ENCODE measurements at places on chromosomes 7 and 10.

- no peak for DNase-seq
Observed at GRCh38 chr10:5125315-5126044, 31.3 kb downstream of the AKR1C3 start.

- DNase-seq: no peak
Observed at GRCh38 chr7:158530800-158531609, 56.6 kb downstream of the PTPRN2 start.

DNA sequence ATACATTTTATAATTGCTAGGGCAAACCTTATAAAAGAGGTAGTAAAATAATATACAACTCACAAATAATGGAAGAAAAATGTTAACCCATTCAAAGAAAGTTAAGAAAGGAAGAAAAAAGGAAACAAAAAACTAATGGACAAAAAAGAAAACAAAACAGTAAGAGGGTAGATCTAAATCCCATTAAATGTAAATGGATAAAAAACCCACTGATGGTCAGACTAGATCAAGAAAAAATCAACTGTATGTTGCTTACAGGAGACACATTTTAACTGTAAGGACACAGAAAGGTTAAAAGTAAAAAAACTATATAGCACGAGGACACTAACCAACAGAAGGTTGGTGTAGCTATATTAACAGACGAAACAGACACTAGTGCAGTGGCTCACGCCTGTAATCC is 18.0 kb downstream of the FOXL3 start:
- no peak for DNase-seq

- no peak for DNase-seq
Observed at GRCh38 chr7:73470208-73470607, 36.6 kb downstream of the FZD9 start.

DNA sequence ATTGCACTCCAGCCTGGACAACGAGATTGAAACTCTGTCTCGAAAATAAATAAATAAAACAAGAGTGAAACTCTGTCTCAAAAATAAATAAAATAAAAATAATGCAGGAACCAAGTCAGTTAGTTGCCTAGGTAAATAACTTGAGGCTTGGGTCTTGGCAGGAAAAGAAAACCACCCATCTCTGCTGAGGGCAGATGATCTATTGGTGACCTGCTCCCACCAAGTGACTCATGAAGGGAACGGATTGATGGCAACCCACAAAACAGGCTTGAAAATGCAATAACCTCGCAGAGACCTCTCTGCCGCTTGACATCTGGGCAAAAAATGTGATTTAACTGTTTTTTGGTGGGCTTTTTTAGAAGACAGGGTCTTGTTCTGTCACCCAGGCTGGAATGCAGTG is 86.6 kb downstream of the CALN1 start:
- no peak for DNase-seq

GRCh38 chr7:3272691-3273141 is 28.3 kb upstream of the SDK1 start:
- no peak for DNase-seq

DNA sequence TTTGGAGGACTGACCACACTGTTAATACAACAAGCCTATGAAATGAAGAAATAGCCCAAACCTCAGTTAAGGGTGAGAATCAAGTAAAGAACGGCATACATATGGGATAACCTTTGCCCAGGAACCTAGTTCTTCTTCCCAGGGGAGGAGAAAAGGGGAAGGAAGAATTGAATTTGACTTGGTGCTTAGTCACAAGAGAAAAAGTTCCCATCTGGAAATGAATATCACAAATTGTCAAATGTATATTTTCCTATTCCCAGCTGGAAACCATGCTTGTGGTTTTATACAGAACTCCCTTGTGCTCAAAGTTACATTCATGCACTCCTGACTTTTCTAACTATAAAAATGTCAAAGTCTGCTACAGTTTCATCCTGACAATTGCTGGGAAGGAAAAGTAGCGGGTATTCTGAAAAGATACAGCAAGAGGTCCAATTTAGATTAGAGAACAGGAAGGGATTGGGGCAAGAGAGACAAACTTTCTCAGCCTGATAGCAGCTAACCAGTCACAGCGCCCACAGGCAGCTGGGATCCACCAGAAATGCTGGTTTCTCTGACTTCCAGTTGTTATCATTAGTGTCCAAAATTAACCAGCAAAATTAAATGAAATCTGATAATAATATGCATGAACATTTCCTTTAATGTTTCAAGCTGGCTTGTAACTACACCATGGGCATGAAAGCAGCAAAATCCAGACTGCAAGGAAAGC is 18.6 kb upstream of the GSAP start:
- DNase-seq: no peak

DNA sequence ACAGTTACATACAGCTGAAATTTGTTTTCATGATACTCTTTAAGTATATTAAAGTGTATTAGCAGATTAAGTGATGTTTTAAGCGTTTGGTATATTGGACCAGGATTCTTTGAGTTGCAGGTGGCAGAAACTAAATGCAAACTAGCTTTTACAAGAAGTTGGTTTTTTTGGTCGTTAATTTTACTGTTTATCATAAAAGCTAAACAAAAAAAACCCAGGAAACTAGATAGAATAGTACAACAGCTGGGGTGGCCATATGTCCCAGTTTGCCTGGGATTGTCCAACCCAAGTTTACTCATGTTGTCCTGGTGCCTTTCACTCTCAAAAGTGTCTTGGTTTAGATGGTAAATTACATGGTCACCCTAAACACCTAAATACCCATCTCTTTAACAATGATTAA is 108.7 kb downstream of the PHTF2 start:
- DNase-seq: no peak

GRCh38 chr7:86776136-86776535 is 132.4 kb downstream of the GRM3 start:
- no peak for DNase-seq

DNA sequence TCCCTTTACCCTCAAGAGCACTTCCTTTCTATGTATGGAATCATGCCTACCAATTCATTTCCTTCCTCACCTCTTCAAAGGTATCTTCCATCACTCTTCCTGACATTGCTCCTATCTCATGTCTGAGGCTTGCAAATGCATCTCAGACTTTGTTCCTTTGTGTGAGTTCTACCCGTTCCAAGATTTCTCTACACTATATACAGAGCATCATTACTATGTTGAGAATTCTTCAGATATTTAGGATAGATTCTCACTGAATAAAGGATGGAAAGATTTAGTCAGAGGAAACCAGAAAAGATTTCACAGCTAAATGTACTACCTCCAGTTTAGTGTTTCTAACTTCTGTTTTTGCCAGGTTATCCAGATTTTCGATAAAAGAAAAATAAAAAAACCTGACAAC is 462.7 kb downstream of the PHTF2 start:
- no peak for DNase-seq

- no peak for DNase-seq
Observed at GRCh38 chr10:78415111-78415510, 381.4 kb downstream of the RPS24 start.

DNA sequence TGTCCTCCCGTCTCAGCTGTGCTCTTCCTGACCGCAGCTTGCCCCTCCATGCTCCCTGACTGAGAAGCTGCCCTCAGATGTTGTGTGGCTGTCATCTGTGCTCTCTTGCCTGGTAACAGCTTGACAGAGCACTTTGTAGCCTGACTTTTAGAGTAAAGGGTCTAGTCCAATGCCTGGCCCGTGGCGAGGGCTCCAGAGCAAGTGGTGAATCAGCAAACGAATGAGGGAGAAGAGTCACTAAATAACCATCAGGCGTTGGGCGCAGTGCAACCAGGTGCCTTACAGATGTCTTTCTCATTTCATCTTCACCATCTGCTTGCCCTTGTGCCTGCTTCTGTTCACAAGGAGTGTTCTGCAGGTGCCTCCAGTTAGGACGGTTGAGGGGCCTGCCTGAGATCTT is 45.6 kb downstream of the MKI67 start:
- no peak for DNase-seq

GRCh38 chr7:22934473-22935065 is 79.4 kb downstream of the HYCC1 start:
- no peak for DNase-seq

DNA sequence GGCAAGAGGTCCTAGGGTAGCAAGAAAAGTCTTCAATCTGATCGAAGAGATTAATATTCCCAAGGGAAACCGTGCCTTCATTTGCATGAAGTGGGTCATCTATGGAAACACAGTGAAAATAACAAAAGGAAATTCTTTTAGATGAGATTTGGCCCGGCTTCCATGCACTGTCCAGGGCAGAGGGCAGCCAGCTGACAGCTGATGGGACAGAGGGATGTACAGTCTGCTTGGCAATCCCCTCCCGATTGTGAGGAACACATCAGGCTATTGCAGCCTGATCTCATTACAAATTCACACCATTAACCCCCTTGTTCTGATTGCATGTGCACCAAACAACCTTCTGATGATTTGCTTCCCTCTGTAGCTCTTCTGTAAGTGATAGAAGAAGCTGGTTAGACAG is 105.3 kb downstream of the FRMD4A start:
- DNase-seq: no peak

GRCh38 chr7:79434867-79435266 is 18.6 kb downstream of the MAGI2 start:
- no peak for DNase-seq

DNA sequence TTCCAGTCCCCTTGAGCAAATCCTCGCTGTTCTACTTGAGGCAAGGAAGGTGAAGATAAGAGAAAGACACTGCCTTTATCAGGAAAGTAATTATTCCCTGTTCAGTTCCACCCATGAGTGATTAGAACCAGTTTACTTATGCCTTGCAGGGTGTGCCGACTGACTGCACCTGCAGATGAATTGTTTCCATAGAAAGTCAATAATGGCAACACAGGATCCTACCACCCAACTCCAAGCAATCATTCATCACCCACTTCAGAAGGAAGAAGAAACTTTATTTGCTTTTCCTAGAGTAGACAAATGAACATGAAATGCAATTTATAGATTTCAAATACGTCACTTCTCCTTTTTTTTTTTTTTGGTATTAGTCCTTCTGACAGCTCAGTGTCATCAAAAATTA is 383.9 kb downstream of the SORCS1 start:
- no peak for DNase-seq

DNA sequence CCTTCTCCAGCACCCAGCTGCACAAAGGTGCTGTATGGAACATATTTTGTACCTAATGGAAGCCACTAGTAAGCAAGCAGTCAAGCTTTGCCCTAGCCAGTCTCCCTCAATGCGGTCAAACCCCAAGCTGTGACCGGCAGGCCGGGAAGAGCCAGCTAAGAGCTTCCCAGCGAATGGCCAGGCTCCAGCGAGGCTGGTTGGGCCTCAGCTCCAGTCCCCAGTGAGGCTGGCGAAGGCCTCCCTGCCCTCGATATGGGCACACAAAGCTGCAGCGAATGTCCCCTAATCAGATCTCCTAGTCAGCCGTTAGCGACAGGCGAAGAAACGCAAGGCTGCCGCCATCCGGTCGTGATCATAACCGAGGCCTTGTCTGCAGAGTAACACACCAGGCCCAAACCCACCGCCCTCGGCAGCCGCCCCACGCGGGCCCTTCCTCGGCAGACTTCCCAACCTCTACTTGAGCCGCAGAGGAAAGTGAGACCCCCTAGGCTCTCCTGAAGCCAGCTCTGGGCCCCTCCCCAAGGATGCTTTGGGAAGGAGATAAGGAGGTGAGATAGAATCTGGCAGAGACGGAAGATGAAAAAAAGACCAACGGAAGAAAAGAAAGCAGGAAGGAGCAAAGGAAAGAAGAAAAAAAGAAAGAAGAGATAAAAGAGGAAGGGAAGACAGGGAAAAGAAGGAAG is 3.1 kb upstream of the HOXA9 start:
- no peak for DNase-seq

DNA sequence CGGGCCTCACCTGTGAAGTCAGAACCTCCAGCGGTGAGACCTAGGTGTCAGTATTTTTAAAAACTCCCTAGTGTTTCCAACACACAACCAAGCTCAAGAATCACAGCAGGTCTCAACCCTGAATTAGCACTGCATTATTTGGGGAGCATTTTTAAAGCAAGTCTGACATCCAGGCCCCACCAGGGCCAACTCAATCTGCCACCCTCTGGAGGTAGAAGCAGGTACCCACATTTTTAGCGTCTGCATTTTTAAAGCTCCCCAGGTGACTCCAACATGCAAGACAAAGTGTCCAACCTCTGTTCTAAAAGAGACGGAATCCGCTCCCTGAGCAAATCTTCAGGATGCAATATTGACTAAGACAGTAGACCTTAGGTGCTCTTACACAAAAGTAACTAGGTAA is 225.7 kb downstream of the TNS3 start:
- DNase-seq: no peak

GRCh38 chr7:76063114-76063513 is 15.2 kb downstream of the MDH2 start:
- no peak for DNase-seq

- DNase-seq: no peak
Observed at GRCh38 chr10:91200314-91201212, 19.9 kb upstream of the PCGF5 start.

- DNase-seq: no peak
Observed at GRCh38 chr7:99929730-99930053, 272 bp upstream of the GJC3 start.

GRCh38 chr7:130650611-130651120 is 17.9 kb downstream of the COPG2 start:
- DNase-seq: no peak

GRCh38 chr10:111392159-111392558 is 315.3 kb downstream of the ADRA2A start:
- no peak for DNase-seq

GRCh38 chr7:12942609-12943008 is 255.2 kb downstream of the ARL4A start:
- no peak for DNase-seq

DNA sequence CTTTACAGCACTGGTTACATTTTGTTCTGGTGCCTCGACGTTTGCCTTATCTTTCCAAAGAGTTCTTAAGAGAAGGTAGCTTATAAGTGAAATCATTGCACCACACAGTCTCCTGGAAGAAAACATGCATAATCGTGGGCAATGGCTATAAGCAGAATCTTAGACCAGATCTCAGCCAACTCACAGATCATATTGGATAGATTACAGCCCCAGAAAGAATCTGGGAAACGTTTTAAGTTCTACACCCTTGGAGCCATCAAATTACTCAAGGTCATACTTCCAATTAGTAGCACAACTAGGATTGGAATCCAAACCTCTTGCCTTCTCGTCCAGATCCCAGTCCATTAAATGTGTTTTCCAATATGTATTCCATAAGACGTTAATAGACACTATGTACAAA is 8.8 kb upstream of the PDCD4 start:
- DNase-seq: no peak

GRCh38 chr10:14573666-14574261 is 200.9 kb downstream of the FAM107B start:
- no peak for DNase-seq

GRCh38 chr7:142478479-142479220 is 220.8 kb upstream of the PRSS58 start:
- no peak for DNase-seq

DNA sequence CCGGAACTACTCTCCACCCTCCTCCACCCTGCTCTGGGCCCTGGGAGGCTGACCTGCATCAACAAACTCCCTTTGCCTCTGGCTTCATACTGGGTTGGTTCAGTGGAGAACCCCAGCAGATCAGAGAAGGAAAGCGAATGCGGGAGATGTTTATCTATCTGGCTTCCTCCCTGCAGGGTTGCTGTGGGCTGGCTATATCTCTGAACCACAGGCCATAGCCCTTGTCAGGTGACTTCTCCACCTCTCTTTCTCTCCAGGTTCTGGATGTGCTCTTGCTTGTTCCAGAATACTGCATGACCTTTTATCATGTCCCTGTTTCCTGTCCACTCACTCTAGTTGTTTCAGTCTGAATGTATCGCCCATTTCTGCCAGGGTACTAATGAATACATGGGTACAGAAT is 51.7 kb upstream of the IFRD1 start:
- no peak for DNase-seq
